ENCODE measurements at places on chromosomes 6 and 20.
A peak's percentile ranks its signal among the peaks of the same experiment; 100 is the strongest.

DNA sequence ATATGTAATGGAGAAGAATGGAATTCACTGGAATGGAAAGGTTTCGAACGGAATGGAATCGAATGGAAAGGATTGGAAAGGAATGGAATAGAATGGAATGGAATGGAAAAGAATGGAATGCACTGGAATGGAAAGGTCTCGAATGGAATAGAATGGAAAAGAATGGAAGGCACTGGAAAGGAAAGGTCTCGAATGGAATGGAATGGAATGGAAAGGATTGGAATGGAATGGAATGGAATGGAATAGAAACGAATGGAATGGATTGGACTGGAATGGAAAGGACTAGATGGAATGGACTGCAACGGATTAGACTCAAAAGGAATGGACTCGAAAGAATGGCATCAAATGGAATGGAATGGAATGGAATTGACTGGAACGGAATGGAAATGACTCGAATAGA lies 20.5 kb upstream of the DEFB115 start:
- no peak for DNase-seq

- no peak for DNase-seq
These were observed 776.3 kb downstream of the EYS start for GRCh38 chr6:64930681-64931080.

- no peak for DNase-seq
These were observed 10.8 kb downstream of the MCUR1 start for GRCh38 chr6:13803581-13803980.

GRCh38 chr6:12545619-12546409 lies 170.8 kb upstream of the PHACTR1 start:
- DNase-seq = no peak

- peak; percentile 26 for DNase-seq
These were observed 68.5 kb downstream of the MRPL14 start for GRCh38 chr6:44058617-44059358.

DNA sequence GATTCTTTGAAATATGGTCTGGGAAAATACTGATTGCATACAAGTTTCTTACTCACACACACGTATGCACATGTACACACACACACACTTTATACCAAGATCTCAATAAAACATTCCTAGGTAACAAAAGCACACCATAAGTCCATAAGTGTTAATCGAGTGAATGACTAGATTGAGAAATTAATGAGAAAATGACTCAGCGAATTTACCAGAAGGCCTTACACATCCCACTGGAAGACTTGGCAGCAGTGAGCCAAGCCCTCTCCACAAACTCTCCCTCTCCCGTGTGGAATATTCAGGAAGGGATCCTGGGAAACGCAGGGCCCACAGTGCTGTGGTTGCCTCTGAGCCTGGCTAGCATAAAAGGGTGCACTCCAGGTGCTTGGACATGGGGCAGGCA lies 227.2 kb downstream of the LY86 start:
- DNase-seq = no peak

DNA sequence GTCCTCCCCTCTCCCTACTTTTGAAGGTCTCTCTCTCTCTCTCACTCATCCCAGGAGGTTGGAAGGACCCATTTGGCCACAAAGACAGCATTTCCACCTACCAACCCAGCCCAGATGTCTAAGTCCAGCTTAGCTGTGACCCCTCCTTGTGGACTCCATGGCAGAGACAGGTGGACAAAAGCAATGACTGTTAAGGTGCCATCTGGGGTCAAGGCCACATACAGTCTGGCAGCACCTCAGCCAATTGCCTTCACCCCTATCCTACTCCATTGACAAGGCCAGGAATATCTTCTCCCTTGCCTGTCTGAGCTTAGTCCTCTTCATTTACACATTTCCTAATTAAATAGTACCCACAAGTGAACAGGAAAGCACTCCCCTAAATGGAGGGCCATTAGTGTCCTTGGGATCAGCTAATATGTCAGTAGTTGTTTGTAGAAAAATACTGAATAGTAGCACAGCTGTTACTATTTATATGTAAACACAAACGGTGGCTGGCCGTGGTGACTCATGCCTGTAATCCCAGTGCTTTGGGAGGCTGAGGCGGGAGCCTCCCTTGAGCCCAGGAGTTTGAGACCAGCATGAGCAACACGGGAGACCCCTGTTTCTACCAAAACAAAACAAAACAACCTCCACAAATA lies 28.8 kb downstream of the GCM1 start:
- DNase-seq = no peak

- no peak for DNase-seq
These were observed 4.2 kb downstream of the SSTR4 start for GRCh38 chr20:23039136-23039875.

- DNase-seq = no peak
These were observed 337.7 kb upstream of the PRND start for GRCh38 chr20:4383961-4384360.

- DNase-seq = no peak
These were observed 208.8 kb upstream of the GMDS start for GRCh38 chr6:2454180-2454579.

DNA sequence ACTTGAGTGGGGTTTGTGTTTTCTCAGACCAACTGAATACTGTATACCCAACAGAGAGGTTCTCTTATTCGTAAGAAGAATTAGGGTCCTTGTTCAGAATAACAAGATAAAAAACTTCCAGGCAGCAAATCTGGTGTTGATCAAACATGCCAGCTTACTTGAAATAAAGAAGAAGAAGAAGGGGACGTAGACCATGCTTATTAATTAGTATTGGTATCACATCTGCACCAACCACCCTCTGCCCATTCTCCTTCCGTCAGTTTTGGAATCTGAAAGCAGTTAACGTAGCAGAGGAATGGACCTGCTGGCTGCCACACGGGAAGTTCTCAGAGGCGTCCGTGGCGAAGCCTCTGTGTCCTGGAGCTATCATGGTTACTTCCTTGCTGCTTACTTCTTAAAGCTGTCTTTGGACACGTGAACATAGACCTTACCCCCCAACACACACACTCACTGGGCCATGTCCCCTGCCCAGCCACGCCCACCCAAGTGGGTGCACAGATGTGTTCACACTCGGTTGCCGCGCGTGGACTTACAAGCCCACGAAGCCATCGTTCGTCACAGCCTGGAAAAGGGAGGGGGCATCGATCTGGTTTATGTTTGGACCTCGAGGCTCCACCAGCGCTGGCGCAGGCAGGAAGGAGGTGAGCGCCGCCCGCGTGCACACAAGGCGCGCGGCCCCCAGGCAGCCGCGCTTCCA lies 4.1 kb upstream of the DLL1 start:
- DNase-seq = no peak

GRCh38 chr20:55174635-55175034 lies 699.2 kb downstream of the DOK5 start:
- no peak for DNase-seq

- DNase-seq = no peak
These were observed 47.7 kb downstream of the GJA10 start for GRCh38 chr6:89941763-89942497.

DNA sequence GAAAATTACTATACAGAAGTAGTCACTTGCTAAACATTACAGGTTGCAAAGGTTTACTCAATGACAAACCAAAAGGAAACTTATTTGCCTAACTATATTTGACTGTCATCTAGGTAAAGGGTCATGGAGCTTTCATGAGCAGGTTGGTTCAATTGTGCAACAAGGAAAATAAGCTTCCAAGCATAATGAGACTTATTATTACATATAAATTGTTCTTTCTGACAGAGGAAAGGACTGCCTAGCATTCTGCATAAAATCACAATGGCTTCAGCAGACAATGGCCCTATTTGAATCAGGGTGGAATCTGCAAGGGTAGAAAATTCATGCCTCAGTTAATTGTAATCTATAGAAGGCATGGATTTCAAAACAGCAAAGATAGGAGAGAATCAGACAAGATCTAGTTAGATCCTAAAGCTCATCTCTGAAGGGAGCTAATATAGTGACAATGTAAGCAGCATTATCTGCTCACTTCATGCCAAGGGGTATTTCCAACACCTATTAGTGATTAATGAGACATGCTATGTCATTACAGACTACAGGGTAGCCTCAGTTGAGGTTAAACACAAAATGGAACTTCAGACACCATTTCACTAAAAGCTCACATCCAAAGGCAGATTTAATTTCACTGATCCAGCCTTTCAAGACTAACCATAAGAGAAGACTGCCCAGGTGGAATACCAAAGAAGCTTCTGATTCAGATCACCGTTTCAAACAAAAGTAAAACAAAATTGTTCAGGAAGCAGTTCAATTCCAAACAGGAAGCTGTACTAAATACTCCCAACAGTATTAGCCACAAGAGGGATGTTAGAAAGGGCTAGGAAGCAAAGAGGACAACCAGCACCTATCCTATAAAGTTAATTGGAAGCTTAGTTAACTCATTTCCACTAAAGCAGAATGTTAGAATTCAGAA lies 8.5 kb downstream of the STAU1 start:
- no peak for DNase-seq

DNA sequence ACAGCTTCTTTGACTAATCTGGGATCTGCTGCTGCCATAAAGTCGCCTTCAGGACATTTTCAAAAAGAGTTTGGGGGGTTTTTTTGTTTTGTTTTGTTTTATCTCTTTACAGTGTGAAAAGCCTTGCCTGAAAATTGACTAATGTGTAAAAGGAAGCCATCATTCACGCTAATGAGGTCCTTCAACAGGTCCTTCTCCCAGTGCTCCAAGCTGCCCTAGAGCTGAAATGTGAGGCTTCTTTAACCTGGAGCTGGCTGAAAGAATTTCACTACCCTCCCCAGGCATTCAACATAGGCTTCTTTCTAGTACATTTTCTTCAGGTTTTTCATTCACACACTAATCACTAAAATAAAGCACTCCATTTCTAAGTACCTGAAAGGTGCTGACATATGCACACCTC lies 145.1 kb upstream of the PRDM1 start:
- DNase-seq = no peak

DNA sequence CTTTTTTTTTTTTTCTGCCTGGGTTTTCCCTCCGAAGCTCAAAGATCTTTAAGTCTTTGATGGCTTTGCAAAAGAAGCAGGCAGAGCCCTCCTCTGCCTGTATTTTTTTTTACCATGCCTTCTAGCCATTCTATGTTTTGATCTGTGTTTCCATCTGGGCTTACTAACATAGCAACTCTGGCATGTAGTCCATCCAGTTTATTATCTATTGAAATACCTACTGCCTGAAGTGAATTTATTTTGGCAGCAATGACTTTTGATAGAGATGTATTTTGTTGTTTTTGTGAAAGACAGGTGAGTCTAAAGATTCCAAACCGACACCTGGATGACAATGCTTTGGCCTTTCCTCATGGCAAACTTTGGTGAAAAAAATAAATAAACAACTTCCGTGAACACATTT lies 1157.7 kb upstream of the MAP3K7 start:
- no peak for DNase-seq

DNA sequence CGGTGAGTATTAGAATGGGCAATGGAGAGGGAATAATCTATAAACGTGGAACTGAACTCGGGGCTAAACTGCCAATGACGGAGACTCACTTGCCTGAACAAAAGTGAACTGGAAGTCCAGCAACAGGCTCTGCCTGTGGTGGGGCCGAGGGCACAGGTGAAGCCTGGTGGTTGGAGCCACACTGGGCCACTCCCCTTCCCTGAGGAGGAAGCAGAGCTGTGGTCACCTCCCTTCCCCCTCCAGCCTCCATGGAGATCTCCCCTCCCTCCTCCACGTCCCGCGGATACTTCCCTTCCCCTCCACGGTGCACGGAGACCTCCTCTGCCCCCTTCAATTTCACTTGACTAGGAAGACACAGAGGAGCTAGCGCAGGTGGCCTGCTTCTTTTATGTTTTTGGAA lies 14.7 kb upstream of the DSP start:
- no peak for DNase-seq

GRCh38 chr20:21681922-21682318 lies 23.5 kb upstream of the PAX1 start:
- DNase-seq = no peak

GRCh38 chr20:43096931-43097260 lies 92.8 kb downstream of the PTPRT start:
- no peak for DNase-seq

DNA sequence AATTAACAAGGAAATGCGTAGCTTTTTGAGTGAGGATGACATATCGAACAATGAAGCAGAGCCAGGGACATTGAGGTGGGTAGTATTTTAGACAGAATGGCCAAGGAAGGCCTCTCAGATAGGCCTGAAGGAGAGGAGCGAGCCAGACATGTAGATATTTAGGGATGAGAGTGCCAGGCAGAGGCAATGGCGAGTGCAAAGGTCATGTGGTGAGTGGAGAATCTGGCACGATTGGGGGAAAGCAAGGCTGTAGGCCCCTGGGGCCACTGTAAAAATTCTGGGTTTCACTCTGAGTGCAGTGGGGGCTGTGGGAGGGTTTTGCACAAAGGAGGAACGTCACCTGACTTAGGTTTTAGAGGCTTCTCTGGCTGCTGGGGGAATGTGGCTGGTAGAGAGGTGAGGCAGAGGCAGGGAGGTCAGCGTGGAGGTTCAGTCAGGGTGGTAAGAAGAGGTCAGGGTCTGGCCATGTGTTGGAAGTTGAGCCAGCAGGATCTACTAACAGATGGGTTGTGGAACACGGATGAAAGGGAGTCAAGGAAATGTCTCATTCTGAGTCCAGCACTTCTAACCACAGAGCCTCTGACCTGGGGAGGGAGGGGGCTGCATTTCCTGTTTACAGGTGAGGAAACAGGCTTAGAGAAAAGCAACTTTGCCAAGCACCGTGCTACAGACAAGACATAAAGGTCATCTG lies 11.3 kb downstream of the SIRPA start:
- no peak for DNase-seq

GRCh38 chr6:117449549-117450439 lies 24.1 kb upstream of the ROS1 start:
- DNase-seq = peak; percentile 70

GRCh38 chr6:328136-328670 lies 35.9 kb downstream of the DUSP22 start:
- DNase-seq = no peak

DNA sequence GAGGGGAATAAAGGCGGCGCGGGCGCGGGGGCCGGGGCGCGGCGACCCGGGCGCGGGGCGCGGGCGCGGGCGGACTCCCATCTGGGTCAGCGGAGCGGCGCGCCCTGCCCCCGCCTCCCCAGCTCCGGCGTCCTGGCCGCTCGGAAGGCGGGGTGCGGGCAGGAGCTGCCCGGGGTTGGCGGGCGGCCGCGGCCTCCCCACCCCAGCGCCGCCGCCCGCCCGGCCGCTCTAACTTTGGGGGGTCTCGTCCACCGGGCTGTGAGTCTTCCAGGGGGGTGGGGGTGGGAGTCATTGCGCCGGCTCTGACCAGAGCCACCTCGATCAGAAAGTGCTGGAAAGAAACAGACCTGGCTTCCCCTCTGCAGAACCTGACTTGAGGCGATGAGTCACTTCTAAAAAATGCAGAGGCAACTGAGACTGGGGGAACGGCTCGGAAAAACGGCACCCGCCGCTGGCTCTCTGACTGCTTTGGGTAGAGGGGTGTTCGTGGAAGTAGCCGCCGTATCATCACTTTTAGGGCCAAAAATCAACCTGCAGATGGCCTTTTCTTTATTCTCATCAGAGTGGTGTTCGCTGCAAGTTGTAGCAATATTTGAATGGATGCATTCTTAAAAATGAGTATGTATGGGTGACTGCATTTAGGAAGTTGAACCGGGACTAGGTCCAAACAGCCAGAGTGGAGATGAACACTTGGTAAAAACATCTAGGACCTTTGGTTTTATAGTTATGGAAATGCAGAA lies 667 bp downstream of the CAP2 start:
- no peak for DNase-seq
